ENCODE measurements at places on chromosomes 2 and 18.

DNA sequence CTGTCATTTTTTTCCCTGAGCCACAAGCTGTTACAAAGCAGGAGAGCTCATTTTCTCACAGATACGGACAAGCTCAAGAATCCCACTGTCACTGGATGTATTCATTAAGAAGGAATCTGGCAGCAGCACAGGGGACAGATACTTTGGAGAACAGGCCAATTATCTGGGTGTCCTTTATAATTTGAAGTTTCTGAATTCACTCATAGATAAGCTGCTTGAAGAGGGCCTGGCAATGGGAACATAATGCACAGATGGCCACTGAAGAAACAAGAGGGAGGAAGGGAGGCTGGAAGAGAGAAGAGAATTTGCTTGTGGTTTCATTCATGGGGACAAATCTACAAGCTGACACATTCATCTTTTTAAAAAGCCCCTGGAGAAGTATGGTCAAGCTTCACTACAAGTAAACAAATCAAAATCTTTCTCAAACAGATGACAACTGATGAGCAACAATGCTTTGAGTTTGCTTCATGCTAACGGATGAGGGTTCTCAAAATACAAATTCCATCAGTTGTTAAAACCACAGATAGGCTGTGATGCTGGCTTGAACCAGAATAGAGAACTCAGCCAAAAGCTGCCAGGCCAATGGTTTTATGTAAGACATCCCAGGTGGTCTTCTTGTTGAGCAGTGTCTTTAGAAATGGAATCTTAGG is 11.9 kb downstream of the BCL2 start:
- no peak for DNase-seq

- DNase-seq = no peak
These were observed 31.7 kb upstream of the ASPRV1 start for GRCh38 chr2:69993048-69993565.

DNA sequence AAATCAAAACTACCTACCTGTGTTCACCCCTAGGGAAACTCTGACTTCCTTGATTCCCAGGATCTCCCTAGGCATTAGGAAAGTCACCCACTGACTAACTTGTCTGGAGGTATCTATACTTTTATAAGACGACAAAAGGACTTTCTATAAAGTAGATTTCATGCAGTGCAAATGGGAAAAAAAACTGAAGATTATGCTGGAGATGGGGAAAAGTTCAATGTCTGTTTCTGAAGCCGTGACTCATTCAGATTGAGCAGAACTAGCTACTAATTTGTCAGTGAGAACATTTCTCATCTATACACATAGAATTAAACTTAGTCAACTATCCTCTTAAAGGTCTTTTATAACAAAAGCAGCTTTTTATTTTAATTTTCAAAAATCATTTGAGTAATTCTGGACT is 6.0 kb downstream of the SEPTIN10 start:
- no peak for DNase-seq

- DNase-seq = no peak
These were observed 139.6 kb downstream of the TCF4 start for GRCh38 chr18:55448420-55448819.

DNA sequence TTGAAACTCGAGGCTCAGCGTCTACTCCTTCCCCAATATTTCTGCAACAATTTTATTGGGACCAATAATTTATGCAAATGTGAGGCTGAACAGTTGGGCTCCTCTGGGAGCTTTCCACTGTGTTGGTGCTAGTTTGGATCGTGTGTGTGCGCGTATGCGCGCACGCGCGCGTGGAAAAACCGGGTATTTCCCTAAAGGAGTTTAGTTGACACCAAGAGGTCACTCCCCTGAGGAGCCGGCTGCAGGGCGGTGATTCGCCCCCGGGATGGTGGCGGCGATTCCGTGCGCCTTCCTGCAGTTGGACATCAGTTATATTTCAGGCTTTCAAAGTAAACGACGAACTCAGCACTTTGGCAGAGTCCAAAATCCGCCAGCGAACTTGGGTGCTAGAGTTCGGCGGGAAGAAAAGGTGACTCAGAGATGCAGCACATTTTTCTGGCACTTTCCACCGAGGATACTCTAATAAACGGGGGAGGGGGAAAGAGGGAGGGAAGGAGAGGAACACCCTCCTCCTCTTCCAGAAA is 186.5 kb upstream of the FANCL start:
- peak; percentile 10 for DNase-seq

DNA sequence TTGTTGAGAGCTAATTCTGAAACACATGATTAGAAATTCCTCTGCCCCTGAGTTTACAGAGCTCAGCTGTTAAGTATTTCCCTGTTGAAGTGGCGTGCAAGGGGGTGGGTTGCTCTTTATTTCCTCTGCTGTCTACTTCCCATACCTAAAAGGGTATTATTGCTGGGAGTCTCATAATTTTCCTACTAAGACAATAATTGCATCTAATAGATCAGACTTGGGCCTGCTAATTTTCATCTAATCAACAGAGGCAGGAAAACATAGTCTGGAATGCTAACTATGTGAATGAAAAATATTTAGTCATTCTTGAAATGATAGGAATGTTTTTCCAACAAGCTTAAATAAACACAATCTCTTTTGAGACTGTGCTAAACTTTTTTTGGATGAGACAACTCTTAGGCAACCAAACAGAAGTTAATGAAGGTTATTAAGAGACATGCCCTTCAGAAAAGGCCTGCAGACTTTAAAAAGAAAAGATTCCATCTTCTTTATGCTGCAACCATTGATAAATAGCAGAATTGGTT is 111.4 kb downstream of the FEZ2 start:
- no peak for DNase-seq

Measured in activated CD4-positive, alpha-beta T cell treated with anti-CD3 and anti-CD28 coated beads for 48 hours (primary cell).